ENCODE measurements at places on chromosomes 2 and 18.

- DNase-seq, result no peak
Measured at GRCh38 chr18:74930616-74931015, 278.3 kb downstream of the PTGR3 start.

- no peak for DNase-seq
Measured at GRCh38 chr2:71670430-71670795, 217.1 kb downstream of the DYSF start.

- no peak for DNase-seq
Measured at GRCh38 chr2:3257166-3257565, 120.5 kb downstream of the EIPR1 start.

GRCh38 chr2:104568247-104568646 lies 285.7 kb upstream of the POU3F3 start:
- DNase-seq, result no peak

- DNase-seq, result no peak
Measured at GRCh38 chr18:10027031-10027430, 113.2 kb downstream of the VAPA start.

GRCh38 chr18:45340884-45341283 lies 274.4 kb upstream of the SLC14A2 start:
- DNase-seq, result no peak

- no peak for DNase-seq
Measured at GRCh38 chr18:23204589-23205235, 69.4 kb downstream of the CABLES1 start.

DNA sequence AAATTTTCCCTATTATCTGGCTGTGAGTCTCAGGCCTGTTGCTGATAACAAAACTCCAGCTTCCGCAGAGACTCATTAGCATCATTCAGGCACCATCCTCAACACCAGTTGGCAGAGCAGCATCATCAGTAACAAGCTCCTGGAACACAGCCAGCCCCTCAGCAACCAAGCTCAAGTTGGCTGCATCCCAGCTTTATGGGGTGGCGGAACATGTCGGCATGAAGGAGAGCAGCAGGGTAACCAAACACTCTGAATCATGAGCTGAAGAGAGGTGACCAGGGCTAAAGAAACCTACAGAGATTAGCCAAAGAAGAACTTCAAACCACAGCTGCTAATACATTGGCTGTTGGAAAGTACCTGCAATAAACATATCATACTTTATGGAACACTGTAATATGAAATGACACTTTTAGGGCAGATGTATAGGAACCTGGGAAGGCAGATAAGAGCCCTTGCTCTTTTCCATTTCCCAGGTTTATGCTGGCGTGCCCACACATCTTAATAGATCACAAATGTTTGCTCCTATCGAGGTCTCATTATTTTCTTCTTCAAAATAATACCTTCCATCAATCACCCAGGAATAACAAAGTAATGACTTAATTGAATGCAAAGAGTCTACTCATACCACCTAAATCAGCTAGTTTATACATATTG lies 63.8 kb downstream of the PDE11A start:
- no peak for DNase-seq

DNA sequence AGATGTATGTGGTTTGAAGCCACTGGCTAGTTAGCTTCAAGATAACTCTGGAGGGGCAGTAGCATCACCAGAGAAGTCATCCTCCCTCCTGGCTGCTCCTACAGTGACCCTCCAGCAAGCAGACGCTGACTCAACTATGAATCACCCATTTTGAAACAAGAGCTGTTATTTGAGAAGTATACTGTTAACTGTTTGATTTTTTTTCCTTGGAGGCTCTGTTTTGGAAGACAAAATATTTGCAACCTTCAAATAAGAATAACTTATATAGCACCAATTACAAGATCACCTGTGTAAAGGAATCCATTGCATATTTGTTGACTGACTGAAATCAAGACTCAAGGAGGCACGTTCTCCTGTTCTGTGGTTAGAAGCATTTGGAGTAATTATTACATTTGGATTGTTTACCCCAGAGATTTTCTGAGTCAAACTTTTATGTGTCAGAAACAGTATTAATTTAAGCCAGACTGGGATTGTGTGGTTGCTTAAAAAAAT lies 313.8 kb downstream of the MTX2 start:
- DNase-seq, result no peak

- DNase-seq, result no peak
Measured at GRCh38 chr2:37366773-37367172, 22.3 kb downstream of the QPCT start.

- DNase-seq, result no peak
Measured at GRCh38 chr18:67010919-67011318, 407.0 kb upstream of the CDH19 start.

DNA sequence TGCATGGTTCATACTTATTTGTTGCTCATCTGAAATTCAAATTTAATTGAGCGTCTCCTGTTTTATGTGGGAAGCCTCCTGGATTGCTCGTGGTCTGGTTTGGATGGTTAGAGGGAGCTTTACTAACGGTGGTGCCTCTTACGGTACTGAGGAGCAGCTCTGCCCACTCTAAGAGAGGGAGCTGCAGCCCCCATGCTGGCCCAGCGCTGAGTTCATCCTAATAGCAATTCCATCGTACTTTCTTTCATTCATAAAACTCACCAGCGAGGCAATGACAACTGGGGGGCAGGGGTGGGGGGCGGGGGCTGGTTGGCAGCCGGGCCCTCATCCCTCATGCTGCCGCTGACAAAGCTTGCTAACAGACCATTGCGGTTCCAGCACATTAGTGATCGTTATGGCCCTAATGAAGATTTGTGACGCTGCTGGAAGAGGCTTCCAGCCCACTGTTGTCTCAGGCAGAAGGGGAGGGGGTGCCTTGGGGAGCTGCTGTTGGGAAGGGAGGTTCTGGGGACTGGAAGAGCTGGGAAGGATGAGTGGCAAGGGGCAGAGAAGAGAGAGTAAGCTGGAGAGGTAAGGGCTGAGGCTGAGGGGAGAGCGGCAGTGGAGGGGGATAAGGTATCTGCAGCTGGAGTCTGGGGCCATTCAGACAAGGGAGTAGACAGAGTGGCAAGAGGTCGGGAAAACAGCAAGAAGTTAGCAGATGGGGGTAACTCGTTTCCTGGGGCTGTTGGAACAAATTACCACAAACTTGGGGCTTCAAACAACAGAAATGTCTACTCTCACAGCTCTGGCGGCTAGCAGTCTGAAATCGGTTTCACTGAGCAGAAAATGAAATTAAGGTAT lies 238.1 kb downstream of the LPIN1 start:
- DNase-seq, result no peak

DNA sequence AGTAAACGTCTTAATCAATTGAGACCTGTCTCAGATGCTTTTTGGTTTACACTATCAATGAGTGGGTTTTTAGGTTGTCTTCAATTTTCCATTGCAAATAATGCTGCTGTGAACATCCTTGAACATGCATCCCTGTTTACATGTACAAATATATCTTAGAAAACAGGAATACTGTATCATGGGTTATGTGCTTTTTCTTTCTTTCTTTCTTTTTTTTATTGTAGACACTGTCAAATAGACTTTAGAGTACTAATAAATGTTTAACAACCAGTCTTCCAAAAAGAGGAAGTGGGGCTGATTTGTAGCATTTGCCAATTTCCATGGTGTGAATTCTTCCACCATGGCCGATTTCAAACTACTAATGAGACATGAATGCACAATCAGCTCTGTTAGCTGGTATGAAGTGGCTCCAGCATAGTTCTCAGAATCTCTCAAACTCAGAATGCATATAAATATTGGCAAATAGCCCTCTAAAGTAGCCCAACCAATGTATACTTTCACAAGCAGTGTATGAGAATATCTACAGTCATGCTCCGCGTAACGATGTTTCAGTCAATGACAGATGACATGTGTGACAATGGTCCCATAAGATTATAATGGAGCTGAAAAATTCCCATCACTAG lies 50.3 kb upstream of the B3GNT2 start:
- DNase-seq, result no peak

DNA sequence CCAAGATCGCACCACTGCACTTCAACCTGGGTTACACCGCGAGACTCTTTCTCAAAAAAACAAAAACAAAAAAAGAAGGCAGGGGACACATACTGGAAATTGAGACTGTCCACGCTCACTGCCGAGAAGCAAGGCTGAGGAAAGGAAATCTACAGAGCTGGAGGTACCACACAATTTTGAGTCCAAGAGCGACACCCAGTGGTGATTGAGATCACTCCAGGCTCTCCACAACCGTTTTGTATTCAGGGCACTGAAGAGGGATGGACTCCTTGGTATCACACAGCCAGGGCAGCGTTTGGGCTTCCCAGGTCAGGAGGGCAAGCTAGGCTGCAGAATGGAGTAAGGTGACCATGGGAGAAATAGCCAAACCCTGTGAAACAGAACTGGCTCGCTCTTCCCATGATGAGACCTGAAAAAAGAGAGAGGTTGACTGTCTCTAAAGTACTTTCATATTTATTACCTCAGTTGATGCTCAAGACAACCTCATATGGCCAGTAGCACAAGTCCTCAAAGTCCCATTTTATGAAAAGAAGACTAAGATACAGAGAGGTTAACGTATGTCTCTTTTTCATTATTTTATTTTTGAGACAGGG lies 74.5 kb upstream of the YPEL5 start:
- peak; percentile 75 for DNase-seq

GRCh38 chr2:23651187-23652080 lies 266.5 kb downstream of the KLHL29 start:
- no peak for DNase-seq

DNA sequence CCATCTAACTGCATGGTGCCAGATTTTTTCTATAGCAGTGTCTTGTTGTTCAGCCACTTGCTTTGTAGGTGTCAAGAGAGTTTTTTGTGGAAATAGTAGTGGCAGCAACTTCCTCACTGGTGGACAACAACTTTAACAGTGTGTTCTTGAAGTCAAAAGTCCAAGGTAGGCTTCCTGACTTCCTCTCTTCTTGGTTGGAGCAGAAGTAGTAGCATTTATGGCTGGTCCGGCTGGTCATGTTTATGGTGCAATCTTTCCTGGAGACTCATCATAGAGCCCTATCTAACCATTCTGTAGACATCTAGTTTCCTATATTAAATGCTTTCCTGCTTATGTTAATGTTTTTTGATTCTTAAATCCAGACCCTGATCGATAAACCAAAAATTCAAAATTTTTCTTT lies 11.7 kb downstream of the GPR75 start:
- DNase-seq, result no peak

- DNase-seq, result no peak
Measured at GRCh38 chr2:207341804-207342203, 176.1 kb upstream of the KLF7 start.

- no peak for DNase-seq
Measured at GRCh38 chr2:147172493-147173188, 672.2 kb upstream of the ACVR2A start.

DNA sequence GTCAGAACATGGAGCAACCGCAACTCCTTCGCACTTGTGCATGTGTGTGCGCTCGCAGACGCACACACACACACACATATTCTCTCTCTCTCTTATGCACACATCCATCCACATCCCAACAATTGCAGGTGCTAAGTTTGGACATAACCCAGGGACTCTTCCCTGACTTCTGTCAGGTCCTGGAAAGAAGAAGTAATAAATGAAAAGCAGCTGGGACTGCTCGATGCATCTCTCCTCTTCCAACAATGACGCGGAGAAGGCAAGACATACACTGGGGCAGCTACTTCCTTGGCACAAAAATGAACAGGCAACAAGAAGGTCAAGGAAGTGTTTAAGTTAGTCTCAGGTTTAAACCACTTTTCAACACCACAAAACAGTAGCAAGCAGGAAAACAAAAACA lies 23.6 kb downstream of the STARD7 start:
- no peak for DNase-seq

DNA sequence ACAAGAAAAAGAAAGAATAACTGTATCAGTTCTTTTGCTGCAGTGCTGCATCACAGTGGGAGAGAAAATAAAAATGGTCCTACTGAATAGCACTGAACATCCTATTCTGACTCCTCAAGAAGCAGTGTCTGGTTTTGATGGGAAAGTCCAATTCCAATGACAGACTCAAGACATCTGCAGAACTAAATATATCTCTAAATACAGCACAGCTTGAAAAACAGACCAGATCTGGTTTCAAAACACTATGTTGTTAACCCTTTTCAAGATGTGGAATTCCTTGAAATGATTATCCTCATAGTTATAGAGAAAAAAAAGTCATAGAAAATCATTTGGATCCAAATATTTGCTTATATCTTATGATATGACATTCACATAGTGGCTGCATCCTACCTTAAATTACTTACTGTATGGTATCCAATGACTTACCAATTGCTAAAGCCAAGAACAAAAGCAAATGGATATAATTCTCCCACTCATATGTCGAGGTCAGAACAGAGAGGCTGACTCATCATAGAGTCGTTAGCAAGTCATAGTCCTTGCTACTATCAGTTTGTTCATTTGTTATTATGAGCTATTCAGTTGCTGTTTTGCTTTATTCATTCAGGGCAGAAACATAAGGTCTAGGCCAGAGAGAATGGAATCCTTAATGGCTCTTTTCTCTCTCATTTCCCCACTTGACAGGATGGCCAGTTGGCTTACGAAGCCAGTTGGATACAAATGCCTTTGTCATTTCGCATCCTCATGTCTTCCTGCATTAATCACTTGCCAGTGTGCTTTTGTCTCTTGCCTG lies 62.5 kb upstream of the ACVR2A start:
- no peak for DNase-seq

DNA sequence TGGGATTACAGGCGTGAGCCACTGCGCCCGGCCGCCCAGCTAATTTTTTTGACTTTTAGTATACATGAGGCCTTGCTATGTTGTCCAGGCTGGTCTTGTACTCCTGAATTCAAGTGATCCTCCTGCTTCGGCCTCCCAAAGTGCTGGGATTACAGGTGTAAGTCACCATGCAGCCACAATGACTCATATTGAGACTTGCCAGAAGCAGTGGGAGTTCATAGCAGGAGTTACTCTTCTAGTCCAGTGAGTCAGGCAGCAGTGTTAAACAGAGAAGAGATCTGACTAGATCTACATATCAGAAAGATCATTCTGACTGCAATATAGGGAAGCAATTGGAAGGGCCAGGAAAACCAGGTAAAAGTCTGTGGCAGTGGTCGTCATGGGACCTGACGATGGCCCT lies 1.5 kb upstream of the FLACC1 start:
- DNase-seq, result peak; percentile 39

DNA sequence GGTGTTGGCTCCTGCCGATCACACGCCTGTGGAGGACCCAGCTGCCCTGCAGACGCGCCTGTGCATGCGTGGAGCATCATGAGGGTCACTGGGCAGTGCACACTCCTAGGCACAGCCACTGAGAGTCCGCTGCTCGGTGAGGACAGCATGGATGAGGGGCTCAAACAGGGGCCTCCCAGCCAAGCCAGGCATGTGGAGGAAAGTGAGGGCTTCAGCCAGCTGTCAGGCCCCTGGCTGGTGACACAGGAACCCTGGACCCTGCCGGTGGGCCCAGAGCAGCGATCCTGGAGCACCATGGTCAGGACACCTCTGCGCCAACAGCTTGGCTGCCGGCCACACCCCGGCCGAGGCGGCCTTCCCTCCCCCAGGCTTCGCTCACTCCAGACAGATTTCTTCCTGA lies 171.2 kb downstream of the RTP5 start:
- DNase-seq, result no peak

GRCh38 chr18:23618862-23619387 lies 32.6 kb upstream of the NPC1 start:
- DNase-seq, result no peak

GRCh38 chr2:137951586-137951985 lies 12.7 kb upstream of the HNMT start:
- DNase-seq, result no peak

GRCh38 chr2:191679818-191680600 lies 2.1 kb downstream of the NABP1 start:
- no peak for DNase-seq

GRCh38 chr2:203279288-203279687 lies 40.5 kb downstream of the CYP20A1 start:
- DNase-seq, result no peak

Data from stimulated activated CD4-positive, alpha-beta T cell treated with anti-CD3 and anti-CD28 coated beads, Interleukin-12 subunit alpha, Interleukin-12 subunit beta, amount 100 ng/mL, for 48 hours (primary cell).